Stimulated activated CD4-positive, alpha-beta T cell treated with anti-CD3 and anti-CD28 coated beads, Interleukin-15, amount 100 ng/mL, for 1 hour (primary cell): ENCODE measurements at places on chromosomes 16 and 17.

DNA sequence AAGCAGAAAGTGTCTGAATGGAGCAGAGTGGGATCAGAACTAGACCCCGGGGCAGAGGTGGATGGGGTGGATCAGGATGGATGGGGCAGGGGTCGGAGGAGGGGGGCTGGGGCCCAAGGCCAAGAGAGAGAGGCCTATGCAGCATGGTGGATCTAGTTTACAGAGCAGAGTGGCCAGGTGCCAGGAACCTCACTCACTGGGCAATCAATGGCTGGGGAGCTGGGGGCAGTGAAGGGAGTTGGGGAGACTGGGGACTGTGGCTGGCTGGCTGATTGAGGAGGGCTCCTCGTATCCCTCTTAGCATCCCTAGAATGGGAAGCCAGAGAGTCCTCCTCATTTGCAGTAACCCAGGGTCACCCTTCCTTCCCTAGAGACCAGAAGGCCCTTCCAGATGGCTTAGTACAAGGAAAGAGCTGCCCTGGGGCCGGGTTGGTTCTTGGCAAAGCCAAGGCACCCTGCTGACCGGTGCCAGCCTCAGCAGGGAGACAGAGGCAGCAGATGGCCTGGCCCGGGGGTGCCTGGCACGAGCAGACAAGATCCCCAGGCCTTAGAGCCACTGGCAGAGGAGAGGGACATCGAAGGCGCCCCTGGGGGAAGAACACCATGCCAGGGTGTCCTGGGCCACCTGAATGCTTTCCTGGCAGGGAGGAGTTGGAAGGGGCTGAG lies 36.8 kb downstream of the SRCIN1 start:
- DNase-seq, result no peak

DNA sequence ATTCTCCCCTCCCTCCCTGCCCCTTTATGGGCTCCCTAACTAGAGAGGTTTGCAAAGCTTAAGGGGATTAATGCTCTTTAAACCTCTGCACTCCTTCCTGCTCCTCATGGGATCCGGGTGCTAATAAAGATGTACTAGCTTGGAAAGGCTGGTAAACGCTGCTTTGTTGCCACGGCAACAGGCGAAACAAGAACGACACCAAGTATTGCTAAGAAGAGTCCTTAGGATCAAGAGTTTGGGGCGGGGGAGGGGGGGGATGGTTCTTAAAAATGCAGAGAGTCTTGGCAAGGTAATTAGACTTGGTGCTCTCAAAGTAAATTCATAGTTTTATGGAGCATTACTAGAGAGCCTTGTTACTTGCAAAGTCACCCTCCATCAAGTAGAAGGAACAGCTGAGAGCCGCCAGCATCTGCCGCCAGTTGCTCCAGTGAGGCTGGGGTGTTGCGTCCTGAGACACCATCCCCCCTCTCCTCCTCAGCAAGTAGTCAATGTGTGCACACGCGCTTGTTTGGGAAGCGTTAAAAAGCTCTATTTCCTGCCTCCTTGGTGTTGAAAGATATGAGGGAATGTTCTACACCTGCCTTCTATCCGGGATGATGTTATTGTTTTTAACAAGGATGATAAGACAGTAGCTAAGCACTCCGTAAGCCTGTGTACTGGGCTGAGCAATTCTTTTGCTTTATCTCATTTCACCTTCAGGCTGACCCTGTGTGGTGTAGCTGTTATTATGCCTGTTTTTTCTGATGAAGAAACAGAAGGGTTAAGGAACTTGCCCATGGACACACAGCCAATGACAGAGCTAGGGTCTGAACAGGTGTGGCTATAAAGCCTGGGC lies 190.9 kb downstream of the CCDC182 start:
- DNase-seq, result no peak

- no peak for DNase-seq
Observed at GRCh38 chr17:67993998-67994361, 2.3 kb downstream of the C17orf58 start.

- DNase-seq, result no peak
Observed at GRCh38 chr17:78921437-78921971, 3.7 kb downstream of the TIMP2 start.

DNA sequence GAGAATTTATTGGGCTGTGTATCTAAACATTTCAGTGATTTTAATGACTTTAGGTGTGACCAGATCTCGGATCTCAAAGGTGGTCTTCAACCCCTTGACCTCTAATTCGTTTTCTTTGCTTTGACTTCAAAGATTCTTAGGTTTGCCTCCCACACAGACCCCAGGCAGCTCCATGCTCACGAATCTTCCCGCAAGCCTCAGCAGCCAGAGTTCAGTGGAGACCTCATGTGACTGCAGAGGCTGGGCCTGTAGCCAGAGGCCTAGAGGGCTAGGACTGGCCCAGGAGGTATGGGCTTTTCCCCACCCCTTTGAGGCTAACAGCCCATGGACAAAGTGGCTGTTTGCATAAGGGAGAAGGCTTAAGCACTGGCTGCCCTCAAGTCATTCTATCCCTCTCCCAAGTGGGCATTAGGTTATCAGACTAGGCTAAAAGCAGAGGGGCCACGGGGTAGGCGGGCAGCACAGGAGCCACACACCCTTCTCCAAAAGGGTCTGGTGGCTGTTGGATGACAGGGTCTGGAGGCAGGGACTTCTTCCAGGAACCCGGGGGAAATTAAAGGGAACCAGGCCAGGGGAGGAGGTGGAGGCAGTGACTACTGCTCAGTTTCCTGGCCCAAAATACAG lies 3.0 kb downstream of the HIRIP3 start:
- no peak for DNase-seq

DNA sequence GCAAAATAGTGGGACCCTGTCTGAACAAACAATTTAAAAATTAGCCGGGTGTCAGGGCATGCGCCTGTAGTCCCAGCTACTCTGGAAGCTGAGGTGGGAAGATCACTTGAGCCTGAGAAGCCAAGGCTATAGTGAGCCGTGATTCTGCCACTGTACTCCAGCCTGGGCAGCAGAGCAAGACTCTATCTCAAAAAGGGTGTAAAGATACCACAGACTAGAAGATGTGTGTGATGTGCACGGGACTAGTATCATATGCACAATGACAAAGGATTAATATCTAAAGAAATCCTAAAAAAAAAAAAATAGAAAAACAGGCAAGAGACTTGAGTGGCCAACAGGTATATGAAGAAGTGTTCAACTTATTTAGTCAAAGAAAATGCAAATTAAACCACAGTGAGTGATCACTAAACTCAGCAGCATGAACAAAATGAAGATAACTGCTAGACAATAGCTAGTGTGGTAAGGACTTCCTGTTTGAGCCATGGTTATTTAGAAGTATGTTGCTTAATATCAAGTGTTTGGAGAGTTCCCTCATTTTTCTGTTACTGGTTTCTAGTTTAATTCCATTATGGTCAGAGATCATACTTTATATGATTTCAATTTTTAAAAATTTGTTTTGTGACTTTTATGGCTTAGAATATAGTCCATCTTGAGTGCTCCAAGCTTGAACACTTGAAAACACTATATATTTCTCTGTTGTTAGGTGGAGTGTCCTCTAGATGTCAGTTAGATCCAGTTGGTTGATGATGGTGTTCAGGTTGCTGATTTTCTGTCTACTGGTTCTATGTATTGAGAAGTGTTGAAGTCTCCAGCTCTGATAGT lies 14.7 kb upstream of the SLX4 start:
- DNase-seq, result no peak
